ENCODE measurements at places on chromosomes 12 and 14. TPM values are rescaled to one million over a fixed set of nuclear protein-coding genes. Genes with fewer than 3 reads are reported as not detected.

The KRT72 gene
- total RNA-seq, result not detected

DNA sequence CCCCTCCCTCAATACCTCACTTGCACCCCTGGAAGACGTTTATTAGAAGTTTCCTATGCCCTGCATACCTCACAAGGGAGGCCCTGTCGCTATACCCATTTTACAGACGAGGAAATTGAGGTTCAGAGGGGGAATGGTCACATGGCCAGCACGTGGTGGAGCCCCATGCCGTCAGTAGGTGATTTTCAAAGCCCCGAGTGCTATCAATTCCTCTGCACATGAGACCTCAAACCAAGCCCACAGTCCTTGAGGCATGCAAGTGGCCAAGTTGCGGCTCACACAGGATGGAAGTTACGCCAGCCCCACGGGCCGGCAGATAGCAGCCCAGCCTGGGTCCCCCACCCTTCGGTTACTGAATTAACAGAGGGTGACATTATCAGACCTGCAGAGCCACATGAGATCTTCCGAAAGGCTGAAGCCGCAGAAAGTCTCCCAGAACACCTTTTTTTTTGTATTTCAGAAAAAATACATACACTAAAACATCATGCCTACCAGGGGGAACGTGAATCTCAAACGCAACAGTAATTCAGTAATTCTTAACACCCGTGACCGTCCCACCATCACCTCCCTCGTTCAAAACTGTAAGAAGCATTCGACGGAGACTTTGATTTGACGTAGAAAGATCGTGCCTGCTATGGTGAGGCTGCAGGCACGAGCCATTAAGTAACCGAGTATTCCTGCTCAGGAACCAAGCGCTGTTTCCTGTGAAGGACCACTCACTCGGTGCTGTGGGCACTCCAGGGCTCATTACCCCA lies 129.0 kb downstream of the RFLNA start:
- no peak overlapping the region for H3K4me3 ChIP-seq
- DNase-seq, result no peak
- H3K27ac ChIP-seq, result peak overlapping the region; percentile 85
- peaks cover 12% of the 10 kb centered on the region for H3K4me1 ChIP-seq

The FERMT2 gene
- total RNA-seq, result 75.8 TPM

GRCh38 chr12:80299219-80299618 lies 144.8 kb upstream of the PTPRQ start:
- H3K27ac ChIP-seq, result no peak overlapping the region
- no peak overlapping the region for H3K4me3 ChIP-seq
- H3K36me3 ChIP-seq, result no peaks in the 10 kb centered on the region
- H3K4me1 ChIP-seq, result no peaks in the 10 kb centered on the region
- no peak for DNase-seq
- no peaks in the 10 kb centered on the region for H3K27me3 ChIP-seq

GRCh38 chr12:103560604-103561101 lies 26.4 kb upstream of the STAB2 start:
- no peak overlapping the region for H3K4me3 ChIP-seq
- peaks cover 2% of the 10 kb centered on the region for H3K36me3 ChIP-seq

GRCh38 chr12:11840366-11840765 lies 190.9 kb downstream of the ETV6 start:
- peaks cover 5% of the 10 kb centered on the region for H3K4me1 ChIP-seq
- peaks cover 29% of the 10 kb centered on the region for H3K36me3 ChIP-seq
- no peak for DNase-seq
- no peak overlapping the region for H3K4me3 ChIP-seq
- H3K27ac ChIP-seq, result no peak overlapping the region
- no peaks in the 10 kb centered on the region for H3K27me3 ChIP-seq

DNA sequence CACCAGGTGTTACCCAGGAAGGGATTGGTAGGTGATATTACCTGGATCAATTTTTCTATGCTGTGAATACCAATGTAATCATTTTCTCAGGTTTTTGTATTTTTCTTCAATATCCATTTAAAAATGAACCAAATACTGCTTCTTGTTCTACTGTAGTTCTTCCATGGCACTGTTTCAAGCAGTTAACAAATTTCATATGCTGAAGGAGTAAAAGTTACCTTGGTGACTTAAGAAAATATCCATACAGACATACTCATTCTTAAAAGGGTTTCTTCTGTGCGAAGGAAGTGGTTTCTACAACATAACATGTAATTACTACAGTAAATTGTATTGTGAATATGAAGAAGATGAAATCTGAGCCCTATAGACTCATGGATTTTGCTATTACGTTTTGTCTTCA lies 222.5 kb downstream of the TMEM117 start:
- no peak overlapping the region for H3K27ac ChIP-seq
- H3K36me3 ChIP-seq, result no peaks in the 10 kb centered on the region
- H3K4me3 ChIP-seq, result no peak overlapping the region
- H3K4me1 ChIP-seq, result peaks cover 13% of the 10 kb centered on the region
- no peaks in the 10 kb centered on the region for H3K27me3 ChIP-seq

The CCDC92 gene
- total RNA-seq, result 52.4 TPM

GRCh38 chr12:93419388-93420034 lies 22.2 kb downstream of the UBE2N start:
- H3K4me1 ChIP-seq, result peaks cover 40% of the 10 kb centered on the region
- no peak overlapping the region for H3K4me3 ChIP-seq
- DNase-seq, result no peak
- H3K27me3 ChIP-seq, result no peaks in the 10 kb centered on the region
- peak overlapping the region; percentile 56 for H3K27ac ChIP-seq
- H3K36me3 ChIP-seq, result peaks cover 2% of the 10 kb centered on the region

DNA sequence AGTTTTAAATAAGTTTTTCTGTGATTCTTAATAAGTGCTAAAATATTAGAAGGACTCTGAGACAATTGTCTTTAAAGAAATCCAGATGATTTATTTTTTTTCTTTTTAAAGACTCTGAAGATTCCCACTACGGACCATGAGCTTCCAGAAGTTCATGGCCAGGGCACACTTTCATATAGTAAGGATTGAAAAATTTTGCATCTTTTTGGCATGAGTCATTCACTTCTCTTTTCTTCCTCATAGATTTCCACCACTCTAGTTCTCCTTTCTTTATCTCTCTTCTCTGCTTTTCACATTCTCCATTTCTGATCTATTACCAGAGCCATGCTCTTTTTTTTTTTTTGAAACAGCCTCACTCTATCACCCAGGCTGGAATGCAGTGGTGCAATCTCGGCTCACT lies 385.8 kb downstream of the FLRT2 start:
- H3K36me3 ChIP-seq, result no peaks in the 10 kb centered on the region
- H3K27ac ChIP-seq, result no peak overlapping the region
- H3K27me3 ChIP-seq, result no peaks in the 10 kb centered on the region
- no peaks in the 10 kb centered on the region for H3K4me1 ChIP-seq
- no peak overlapping the region for H3K4me3 ChIP-seq
